ENCODE measurements at places on chromosomes 1 and 21.

GRCh38 chr1:167791281-167792187 is 69.8 kb downstream of the MPZL1 start:
- peak; percentile 81 for DNase-seq

DNA sequence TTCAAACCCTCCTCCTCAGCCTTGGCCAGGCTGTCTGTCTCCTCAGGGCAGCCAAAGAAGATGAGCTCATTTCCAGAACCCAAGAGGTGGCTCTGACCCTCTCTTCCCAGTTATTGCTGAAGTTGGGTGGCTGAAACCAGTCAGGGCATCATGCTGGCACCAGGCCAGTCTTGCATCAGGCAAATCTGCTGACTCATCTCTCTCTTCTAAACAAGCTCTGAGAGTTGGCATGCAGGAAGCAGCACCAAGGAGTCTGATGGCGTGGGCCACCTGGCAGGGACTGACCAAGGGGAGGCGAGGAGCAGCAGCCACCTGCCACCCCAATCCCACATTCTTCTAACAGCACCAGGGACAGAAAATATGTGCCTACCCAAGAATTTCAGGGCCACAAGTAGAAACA is 104.8 kb upstream of the ATP1A1 start:
- DNase-seq = peak; percentile 54

GRCh38 chr1:69290291-69290690 is 277.4 kb upstream of the LRRC7 start:
- DNase-seq = no peak

DNA sequence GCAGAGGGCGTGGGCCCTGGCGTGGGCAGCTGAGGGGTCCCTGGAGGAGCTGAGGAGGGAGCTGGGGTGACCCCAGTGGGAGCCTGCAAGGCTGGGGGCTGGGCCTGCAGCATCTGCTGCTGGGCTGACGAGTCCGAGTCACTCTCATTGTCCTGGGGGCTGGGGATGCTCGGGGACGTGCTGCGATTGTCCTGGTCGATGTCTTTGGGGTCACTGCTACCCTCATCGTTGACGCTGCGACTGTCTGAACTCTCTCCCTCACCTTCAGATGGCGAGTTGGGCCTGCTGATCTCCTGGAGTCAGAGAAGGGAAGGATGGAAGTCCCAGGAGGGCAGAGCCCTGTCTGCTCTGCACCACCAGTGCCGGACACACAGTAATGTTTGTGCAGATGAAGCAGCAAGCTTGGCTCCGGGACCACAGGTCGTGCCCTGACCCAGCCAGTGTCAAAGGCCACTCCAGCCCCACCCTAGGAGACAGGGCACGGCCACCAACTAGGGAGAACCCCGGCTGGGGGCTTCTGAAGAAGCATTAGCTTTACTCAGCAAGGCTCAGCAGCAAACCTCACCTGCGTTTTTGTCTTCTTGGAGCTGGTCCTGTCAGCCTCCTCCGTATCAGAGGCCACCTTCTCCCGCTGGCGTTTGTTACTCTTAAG is 43.4 kb downstream of the SLC45A1 start:
- DNase-seq = no peak

GRCh38 chr21:35408401-35408800 is 359.3 kb upstream of the RUNX1 start:
- no peak for DNase-seq

DNA sequence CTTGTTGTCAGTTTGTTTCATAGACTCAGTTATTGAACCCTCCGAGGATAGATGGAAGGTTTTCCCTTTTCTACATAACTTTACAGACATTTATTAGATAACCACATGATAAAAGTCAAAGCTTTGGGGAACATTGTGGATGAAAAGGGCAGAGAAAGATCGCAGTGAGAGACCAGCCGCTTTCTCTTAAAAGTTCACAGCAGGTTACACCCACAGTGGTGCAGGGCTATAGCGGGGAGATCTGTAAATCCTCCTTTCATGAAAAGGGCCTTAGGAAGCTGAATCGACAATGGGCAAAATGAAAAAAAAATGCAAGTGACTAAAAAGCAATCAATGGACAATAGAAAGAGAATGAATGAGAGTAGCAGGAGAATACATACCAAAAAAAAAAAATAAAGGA is 218.6 kb downstream of the GRIK1 start:
- no peak for DNase-seq

DNA sequence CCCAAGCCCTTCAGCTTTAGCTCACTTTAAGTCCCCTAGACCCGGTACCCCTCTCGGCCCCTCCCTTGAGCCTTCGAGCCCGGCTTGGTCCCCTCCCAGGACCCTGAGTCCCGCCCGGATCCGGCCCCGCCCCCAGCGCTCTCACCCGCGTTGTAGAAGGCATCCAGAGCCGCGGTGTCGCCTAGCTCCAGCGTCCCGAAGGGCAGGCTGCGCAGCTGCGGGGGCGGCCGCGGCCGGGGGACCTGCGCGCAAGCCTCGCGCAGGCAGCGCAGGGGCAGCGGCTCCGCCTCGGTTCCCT is 699 bp downstream of the MAP3K6 start:
- DNase-seq = peak; percentile 39
